ENCODE measurements at places on chromosomes 1 and 21.

GRCh38 chr1:93591676-93592550, 89.7 kb downstream of the BCAR3 start:
- DNase-seq: peak; percentile 88

DNA sequence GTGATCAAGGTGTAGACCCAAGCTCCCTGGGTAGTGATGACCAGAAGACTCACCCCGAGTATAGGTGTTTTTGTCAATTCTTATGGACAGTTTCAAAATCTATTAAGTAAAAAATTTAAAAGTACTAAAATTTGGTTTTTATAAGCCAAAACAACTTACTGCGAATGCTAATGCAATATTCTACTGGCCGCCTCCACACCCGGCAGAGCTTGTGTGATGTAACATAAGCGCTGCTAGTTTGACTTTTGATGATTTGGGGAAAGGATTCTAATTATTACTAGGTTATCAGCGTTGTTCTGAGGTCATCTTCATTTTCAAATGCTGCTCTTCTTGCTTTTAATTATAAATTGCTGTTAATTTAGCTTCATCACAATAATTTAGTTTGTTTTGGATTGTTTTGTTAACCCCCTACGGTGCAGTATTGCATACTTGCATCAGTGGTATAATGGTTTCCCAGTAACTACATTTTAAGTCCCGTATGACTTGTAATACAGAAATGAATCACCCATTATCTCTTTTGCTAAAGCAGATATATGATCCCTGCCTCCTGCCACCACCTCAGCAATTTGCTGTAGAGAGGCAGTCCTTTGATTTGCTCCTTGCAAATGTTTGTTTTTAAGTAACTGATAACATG, 178.0 kb downstream of the SDCCAG8 start:
- no peak for DNase-seq

GRCh38 chr1:15106608-15107007, 46.9 kb upstream of the TMEM51 start:
- peak; percentile 51 for DNase-seq

GRCh38 chr1:22137004-22137720, 5.7 kb downstream of the WNT4 start:
- DNase-seq: no peak

- DNase-seq: no peak
Observed at GRCh38 chr1:55571767-55572166, 356.6 kb upstream of the USP24 start.

All from mucosa of gallbladder (tissue), 1 donor.